DMS153 (cell line): ENCODE measurements at places on chromosomes 2 and 18.
A peak's percentile ranks its signal among the peaks of the same experiment; 100 is the strongest.

DNA sequence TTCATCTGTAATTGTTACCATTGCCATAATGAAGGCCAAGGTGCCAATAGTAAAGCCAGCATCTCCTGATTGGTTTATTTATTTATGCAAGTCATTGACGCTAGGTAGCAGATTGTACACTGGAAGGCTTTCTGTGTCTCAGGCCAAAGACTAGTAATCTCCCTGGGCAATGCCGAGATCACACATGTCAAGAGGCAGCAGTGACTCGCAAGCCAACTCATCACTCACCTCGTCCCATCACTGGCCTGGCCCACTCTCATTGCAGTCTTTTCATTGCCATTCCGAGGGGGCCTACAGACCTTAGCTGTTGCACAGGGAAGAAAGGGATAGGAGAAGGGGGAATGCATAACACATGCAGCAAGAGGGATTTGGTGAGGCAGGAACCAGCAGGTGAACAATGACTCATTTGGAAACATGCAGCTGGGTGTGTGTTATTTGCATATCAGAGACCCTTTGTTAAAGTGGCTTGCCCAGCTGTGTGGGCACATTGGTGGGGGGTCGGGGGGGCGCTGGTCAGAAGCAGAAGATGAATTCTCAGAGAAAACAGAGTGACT, 448.7 kb upstream of the HNRNPA3 start:
- peak; percentile 25 for DNase-seq

- DNase-seq = no peak
Observed at GRCh38 chr2:166610180-166610912, 116.3 kb upstream of the SCN7A start.

DNA sequence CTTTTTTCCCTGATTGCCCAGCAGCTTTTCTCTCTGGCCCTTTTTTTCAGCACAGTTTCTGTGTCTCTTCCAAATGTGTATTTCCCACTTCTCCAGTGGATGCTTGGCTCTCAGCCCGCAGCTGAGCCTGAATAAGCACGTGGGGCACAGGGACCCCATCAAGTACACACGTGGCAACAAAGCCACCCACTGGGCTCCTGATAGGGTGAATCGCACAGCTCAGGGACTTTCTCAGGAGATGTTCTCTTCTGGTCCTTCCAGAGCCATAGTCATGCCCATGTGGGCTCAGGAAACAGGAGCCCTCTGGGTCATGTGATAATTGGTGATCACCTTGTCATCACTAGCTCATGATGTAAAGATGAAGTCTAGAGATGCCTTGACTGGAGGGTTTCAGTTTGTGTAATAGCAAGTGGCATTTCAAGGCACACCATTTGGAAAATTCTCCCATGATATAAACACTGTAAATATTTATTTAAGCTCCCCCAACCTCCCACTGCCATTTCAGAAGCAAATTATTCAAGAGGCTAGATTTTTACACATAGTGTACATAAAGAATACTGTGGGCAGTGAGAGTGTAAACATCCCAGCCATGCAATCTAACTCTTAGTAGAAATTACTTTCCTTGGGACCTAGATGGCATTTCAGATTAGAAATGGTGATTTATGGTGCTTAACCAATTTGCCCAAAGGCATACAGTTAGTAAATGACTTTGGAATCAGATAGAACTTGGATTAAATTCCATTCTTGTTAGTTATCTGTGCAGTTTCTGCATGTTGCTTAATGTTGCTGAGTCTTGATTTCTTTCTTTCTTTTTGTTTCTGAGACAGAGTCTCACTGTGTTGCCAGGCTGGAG, 597.5 kb downstream of the SLC4A3 start:
- DNase-seq = no peak

DNA sequence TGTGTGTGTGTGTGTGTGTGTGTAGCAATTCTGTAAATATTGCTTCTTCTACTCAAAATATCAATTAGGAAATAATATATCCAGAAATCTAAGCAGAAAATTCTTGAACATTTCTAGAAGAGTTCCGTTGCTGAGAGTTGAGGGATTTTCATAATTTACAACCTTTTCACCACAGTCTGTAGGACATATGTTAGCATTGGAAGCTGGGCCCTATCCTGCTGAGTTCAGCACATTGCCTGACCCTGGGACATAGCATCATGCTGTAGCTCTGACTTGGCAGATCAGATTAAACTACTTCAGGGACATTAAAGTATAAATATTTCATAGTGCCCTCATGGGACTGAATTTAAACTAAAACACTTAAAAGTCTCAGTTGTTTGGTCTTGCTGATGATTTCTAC, 129.2 kb upstream of the KCNH7 start:
- DNase-seq = no peak

GRCh38 chr2:145563741-145564615, 1044.1 kb upstream of the ZEB2 start:
- DNase-seq = no peak

- DNase-seq = no peak
Observed at GRCh38 chr2:74528600-74529356, 728 bp downstream of the AUP1 start.
